ENCODE measurements at places on chromosomes 4 and X. TPM values are rescaled to one million over a fixed set of nuclear protein-coding genes. Genes with fewer than 3 reads are reported as not detected.
A peak's percentile ranks its signal among the peaks of the same experiment; 100 is the strongest.

DNA sequence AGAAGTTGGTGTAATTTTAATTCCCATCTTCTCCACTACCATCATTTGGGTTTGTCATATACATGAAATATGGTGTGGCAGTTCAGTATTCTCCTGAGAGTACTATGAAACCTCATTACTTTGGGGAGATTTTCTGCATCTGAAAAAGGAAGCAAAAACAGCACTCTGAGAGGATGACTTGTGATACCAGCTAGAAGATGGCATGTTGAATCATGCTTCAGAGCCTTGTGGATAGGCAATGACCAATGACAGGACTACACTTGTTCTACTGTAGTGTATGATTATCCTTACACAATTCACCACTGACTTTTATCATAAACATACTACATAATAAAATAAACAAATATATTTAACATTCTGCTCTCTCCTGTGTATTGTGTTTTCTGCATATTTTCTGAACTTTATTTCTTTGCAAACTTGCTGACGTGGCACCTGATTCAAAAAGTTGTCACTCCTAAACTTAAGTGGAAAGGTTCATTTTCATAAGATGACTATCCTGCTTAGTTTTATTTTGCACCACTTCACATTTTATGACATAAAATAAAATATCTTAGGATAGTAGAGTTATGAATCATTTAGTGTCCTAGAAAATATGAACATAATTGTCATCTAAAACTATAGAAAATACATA is 991.3 kb downstream of the FSTL5 start:
- no peak overlapping the region for H3K27ac ChIP-seq
- DNase-seq = no peak
- H3K4me1 ChIP-seq = no peaks in the 10 kb centered on the region

DNA sequence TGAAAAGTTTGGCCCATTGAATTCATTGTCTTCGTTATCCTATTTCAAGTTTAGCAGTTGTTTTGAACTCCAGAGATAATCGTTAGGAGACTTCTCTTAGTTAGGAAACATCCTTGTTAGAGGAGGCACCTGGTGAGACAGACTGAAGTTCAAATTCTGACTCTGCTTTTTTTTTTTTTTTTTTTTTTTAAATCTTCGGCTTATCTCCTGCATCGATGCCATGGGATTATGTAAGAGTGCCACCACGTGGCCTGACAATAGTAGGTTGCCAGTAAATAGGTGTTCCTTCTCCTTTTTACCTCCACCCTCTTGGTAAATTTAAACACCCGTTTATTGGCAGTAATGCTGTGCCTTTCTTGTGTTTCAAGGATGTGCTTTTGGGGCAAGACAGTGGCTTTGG is 149.3 kb downstream of the SOWAHB start:
- H3K36me3 ChIP-seq = no peaks in the 10 kb centered on the region
- peaks cover 33% of the 10 kb centered on the region for H3K27me3 ChIP-seq
- no peak overlapping the region for H3K27ac ChIP-seq
- H3K4me3 ChIP-seq = no peak overlapping the region
- H3K4me1 ChIP-seq = peaks cover 11% of the 10 kb centered on the region

GRCh38 chr4:168696826-168697225 is 200.0 kb downstream of the PALLD start:
- peaks cover 3% of the 10 kb centered on the region for H3K27me3 ChIP-seq
- no peaks in the 10 kb centered on the region for H3K4me1 ChIP-seq
- H3K27ac ChIP-seq = no peak overlapping the region

GRCh38 chr4:3879681-3880614 is 113.8 kb downstream of the ADRA2C start:
- peaks cover 6% of the 10 kb centered on the region for H3K36me3 ChIP-seq
- H3K27me3 ChIP-seq = peaks cover 29% of the 10 kb centered on the region
- H3K4me3 ChIP-seq = peak overlapping the region; percentile 17
- no peak overlapping the region for H3K27ac ChIP-seq

DNA sequence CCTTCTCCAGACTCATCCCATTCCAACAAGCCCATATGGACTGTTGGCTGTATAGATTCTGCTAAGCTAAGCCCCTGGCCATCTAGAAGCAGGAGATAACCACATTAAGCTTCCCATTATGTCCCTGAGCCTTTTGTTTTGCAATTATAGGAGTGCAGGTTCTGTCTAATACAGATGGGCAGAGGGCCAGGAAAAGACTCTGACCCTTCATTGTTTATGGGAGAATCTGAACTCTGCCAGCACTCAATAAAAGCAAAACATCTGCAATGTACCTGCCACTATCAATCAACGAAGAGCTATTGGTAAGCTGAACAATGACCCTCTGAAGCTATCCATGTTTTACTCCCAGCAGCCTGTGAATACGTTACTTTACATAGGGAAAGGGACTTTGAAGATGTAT is 207.3 kb upstream of the CLNK start:
- no peak overlapping the region for H3K4me3 ChIP-seq
- no peak for DNase-seq
- peaks cover 9% of the 10 kb centered on the region for H3K27me3 ChIP-seq
- H3K4me1 ChIP-seq = peaks cover 9% of the 10 kb centered on the region

GRCh38 chr4:170741856-170742255 is 652.1 kb upstream of the AADAT start:
- H3K4me1 ChIP-seq = no peaks in the 10 kb centered on the region
- no peaks in the 10 kb centered on the region for H3K36me3 ChIP-seq
- H3K4me3 ChIP-seq = no peak overlapping the region

- H3K27ac ChIP-seq = peak overlapping the region; percentile 63
- H3K4me1 ChIP-seq = peaks cover 35% of the 10 kb centered on the region
- peaks cover 3% of the 10 kb centered on the region for H3K27me3 ChIP-seq
- H3K36me3 ChIP-seq = peaks cover 13% of the 10 kb centered on the region
- peak overlapping the region; percentile 76 for H3K4me3 ChIP-seq
Measured at GRCh38 chr4:42658261-42658660, 1.4 kb upstream of the ATP8A1 start.

DNA sequence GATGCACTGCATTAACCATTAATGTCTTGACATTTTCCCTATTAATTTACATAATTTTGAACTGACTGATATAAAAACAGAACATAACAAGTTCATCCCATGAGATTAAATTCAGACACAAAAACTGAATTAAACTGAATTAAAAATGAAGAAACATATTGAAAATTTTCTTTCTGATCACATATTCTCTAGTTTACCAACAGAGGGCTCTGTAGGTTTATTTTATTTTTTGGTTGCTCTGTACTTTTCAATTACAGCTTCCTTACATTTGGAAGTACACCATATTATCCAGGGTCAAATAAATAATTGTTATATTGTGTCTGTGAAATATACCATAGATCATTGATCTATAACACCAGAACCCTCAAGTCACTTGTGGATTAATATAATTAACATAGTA is 27.3 kb upstream of the CT83 start:
- no peaks in the 10 kb centered on the region for H3K4me1 ChIP-seq
- no peak overlapping the region for H3K4me3 ChIP-seq
- H3K36me3 ChIP-seq = no peaks in the 10 kb centered on the region
- no peak overlapping the region for H3K27ac ChIP-seq
- no peaks in the 10 kb centered on the region for H3K27me3 ChIP-seq
- DNase-seq = no peak

DNA sequence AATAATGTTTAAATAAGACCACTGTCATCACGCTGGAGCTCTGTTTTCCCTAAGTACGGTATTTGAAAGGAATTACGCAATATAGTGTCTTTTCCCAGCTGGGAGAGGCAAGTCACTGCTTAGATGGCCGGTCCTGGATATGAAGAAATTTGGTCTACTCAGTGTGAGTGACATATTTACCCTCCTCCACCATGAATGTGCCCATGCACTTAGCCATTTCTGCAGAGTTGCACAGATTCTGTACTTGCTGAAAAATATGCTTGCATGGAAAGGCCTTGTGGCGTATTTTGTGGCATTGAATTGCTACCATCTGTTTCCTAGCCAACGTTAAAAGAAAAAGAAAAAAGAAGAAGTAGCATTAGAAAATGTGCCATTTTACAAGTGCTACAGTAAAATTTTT is 73.1 kb downstream of the ADGRL3 start:
- no peak overlapping the region for H3K27ac ChIP-seq
- H3K27me3 ChIP-seq = no peaks in the 10 kb centered on the region
- H3K4me3 ChIP-seq = no peak overlapping the region
- no peak for DNase-seq
- H3K4me1 ChIP-seq = no peaks in the 10 kb centered on the region

DNA sequence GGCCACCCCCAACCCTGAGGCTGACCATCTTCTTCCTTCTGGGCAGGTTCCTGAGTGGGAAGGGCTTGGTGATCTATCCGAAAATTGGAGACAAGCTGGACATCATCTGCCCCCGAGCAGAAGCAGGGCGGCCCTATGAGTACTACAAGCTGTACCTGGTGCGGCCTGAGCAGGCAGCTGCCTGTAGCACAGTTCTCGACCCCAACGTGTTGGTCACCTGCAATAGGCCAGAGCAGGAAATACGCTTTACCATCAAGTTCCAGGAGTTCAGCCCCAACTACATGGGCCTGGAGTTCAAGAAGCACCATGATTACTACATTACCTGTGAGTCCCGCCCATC is 9.7 kb downstream of the EFNB1 start:
- no peaks in the 10 kb centered on the region for H3K36me3 ChIP-seq
- no peak for DNase-seq
- no peak overlapping the region for H3K27ac ChIP-seq
- H3K4me3 ChIP-seq = no peak overlapping the region
- no peaks in the 10 kb centered on the region for H3K4me1 ChIP-seq
- H3K27me3 ChIP-seq = no peaks in the 10 kb centered on the region

- DNase-seq = no peak
- no peak overlapping the region for H3K27ac ChIP-seq
- no peaks in the 10 kb centered on the region for H3K27me3 ChIP-seq
- H3K4me3 ChIP-seq = no peak overlapping the region
Measured at GRCh38 chr4:93267747-93268146, 560.8 kb upstream of the ATOH1 start.

Gene ERAS
- total RNA-seq = not detected

Gene ALAS2
- total RNA-seq = not detected

Gene SMIM10
- 0.30 TPM for total RNA-seq

Data from activated CD4-positive, alpha-beta T cell treated with anti-CD3 and anti-CD28 coated beads for 36 hours (primary cell).